ENCODE measurements at places on chromosomes 6 and 20. TPM values are rescaled to one million over a fixed set of nuclear protein-coding genes. Genes with fewer than 3 reads are reported as not detected.

- no peak for DNase-seq
Observed at GRCh38 chr6:151811081-151811480, 3.6 kb downstream of the ESR1 start.

- DNase-seq = peak; percentile 56
Observed at GRCh38 chr20:41329435-41330342, 10.9 kb upstream of the LPIN3 start.

Gene DPPA5
- total RNA-seq = not detected

- no peak for DNase-seq
Observed at GRCh38 chr20:55390791-55391190, 614.5 kb downstream of the CBLN4 start.

Gene SNAP25
- total RNA-seq = not detected

GRCh38 chr20:24590178-24590982 is 121.0 kb downstream of the SYNDIG1 start:
- DNase-seq = no peak

DNA sequence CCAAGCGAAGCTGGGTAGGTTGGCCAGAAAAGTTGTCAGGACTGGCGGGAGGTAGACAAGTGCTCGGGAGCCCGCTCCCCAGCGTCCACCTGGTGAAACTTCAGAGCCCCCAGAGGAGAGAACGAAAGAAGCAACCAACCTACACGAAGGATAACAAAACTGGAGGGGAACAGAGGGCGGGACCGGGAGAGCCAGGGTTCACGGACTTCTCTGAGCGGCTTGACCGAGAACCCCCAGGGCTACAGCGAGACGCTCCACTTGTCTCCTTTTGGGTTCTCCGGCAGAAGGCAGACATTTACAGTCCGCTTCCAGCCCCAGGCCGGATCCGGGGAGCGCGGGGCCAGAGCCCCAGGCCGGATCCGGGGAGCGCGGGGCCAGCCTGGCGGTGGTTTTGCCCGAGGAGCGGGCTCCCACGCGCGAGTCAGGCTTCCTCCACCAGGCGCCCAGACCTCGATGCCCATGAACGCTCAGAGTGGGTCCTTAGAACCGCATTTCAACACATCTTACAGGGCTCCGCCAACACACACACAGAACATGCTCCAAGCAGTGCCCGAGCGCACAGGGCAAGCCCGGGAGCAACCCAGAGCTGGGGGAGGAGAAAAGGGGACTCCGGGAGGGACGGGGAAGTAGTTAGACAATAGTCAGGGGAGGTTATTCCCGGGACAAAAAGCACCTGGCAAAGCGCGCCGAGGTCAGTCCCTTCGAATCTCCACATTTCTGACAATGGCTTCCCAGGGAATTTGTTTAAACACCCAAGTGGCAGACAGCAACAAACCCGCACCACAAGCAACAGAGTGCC is 1.1 kb downstream of the PTPRK start:
- peak; percentile 11 for DNase-seq

DNA sequence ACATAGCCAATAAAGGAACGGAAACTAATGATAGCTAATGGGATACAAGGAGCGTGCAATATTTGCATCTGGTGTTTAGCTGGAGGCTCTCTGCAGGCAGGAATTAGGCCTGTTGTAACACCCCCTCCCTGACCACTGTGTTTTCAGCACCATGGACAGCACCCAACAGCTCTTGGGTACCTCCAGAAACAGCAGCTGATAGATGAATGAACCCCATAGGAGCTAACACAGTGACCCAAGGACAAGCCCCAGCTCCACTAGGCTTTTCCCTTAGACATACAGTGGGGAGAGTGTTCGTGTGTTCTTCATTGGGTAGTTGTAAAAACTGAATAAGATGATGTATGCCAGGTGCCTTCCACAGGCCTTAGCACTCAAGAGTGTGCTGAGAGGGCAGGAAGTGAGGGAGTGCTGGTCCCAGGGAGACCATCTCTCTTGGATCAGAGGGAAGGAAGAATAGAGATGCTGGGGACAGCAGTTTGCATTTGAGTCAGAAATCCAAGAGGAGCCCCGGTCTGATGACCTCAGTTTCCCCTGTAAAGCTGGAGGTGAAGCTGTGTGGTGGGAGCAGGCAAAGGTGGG is 161.3 kb downstream of the PHACTR3 start:
- no peak for DNase-seq

GRCh38 chr20:61340157-61340556 is 88.1 kb downstream of the CDH4 start:
- no peak for DNase-seq

DNA sequence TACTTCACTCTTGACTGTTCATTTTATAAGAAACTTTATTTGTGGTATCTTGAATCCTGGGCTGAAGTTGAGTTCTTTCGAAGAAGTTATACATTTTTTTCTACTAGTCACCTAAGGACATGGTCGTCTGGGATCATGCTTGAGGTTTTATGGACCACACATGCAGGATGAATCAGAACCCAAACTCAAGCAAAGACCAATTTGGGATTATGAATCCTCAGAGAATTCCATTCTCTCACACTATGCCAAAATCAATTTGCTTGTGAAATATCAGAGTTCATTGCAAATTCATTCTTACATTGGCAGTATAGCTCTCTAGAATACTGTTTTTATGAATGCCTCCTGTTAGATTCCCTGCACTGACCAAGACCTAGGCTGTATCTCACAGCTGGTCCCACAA is 114.3 kb upstream of the HDAC2 start:
- no peak for DNase-seq

GRCh38 chr6:35259948-35260590 is 534 bp downstream of the ZNF76 start:
- peak; percentile 78 for DNase-seq

Gene BTNL2
- not detected for total RNA-seq

- DNase-seq = no peak
Observed at GRCh38 chr6:168493976-168494375, 53.0 kb downstream of the SMOC2 start.

Measured in activated T-cell treated with anti-CD3 and anti-CD28 coated beads, Interleukin-2, amount 50 U/mL, for 4 hours (primary cell).